Activated naive CD4-positive, alpha-beta T cell treated with anti-CD3 and anti-CD28 coated beads, Interleukin-2, amount 50 U/mL, for 16 hours (primary cell): ENCODE measurements at places on chromosomes 5 and 9.

DNA sequence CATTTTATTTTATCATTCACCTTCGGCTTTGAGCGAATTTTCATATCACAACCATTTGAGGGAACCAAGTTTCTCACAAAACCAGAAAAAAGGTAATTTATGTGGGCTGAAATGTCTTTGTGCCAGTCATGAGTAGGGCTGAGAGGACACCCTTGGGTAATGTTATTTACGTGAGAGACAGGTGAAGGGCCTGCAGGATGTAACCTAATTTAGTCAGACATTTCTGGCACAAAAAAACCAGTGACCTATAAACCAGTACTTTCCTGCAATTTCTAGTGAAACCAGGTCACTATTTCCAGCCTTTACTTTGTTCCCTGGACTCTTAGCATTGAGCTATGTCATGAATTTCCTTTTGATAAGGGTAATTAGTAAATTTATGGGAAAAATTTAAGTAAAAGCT is 17.2 kb upstream of the CCDC112 start:
- no peak for DNase-seq

DNA sequence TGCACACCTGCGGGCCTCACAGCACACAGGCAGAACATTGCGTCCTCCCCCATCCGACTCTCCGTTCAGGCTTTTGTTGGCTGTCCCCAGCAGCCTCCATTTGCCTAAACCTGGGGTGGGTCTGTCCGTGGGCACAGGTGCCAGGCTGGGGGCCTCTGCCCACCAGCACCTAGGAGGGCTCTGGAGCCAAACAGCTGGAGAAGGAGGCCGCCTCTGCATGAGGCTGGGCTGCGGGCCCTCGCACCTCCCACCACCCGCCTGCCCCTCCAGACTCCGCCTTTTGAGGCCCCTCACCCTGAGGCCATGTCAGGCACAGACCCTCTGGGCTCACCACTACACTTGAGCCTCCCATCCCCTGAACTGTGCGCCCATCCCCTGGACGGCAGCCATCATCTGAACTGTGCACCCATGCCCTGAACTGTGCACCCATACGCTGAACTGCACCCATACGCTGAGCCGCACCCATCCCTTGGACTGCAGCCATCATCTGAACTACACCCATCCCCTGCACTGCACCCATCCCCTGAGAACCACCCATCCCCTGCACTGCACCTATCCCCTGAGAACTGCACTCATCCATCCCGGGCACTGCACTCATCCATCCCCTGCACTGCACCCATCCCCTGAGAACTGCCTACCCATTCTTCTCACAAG is 98.0 kb upstream of the OTULINL start:
- no peak for DNase-seq

GRCh38 chr5:37777432-37778130 is 62.3 kb downstream of the GDNF start:
- no peak for DNase-seq

DNA sequence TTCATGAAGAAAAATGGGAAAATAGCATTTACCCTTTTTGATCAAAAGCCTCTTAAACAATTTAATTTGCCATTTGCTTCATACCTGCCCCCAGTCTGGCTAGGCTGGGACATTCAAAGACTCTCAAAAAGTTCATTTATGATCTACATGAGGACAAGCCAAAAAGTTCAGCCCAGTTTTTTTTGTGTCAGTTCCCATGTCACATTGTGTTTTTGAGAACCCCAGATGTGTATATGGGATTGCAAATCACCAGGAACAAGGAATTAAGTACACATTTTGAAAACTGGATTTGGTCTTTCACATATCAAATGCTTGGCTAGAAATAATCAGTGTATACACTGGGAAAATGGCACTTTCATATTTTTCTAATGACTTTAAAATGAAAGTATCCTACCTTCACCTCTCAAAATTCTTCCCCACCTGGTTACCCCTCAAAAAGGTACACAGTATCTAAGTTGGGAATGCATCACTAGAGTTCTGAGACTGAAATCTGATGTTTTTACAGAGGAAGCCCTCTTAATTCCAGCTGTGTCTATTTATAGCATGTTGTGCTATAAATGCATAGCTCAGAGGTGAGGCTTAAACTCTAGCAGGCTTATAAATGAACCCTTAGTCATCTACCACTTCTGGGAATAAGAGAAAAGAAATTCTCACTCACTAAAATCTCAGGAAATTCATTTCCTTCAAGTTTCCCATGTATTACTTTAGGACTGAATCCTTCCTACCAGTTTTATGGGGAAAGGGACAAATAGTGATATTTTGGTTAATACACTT is 9.3 kb downstream of the STOM start:
- DNase-seq, result no peak

DNA sequence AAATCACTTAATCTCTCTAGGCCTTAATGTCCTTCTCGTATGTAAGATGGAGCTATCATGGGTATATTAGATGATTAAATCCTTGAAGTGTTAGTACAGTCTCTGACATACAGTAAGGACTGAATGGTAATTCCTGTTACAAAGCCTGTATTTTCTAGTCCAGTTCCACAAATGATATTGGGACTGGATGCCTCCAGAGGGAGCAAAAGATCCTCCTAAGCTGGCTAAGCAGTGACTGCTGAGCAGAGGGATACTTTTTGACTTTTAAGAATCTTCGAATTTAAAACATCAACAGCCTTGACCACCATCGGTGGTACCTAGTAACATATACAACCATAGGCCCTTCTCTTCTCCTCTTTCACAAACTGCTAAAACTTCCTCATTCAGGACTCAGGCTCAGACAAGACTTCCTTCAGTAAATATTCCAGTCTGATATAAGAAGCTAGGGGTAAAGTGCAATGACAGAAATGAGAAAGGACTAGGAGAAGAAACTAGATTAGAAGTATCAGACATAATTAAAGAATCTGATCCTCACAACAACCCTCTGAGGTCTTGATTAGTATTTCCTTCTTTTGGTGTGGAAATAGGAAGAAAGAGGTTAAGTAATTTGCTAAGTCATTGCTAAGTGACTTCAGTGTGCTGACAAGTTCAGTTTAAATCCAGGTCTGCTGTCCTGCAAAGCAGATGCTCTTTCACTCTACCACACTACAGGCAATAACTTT is 13.9 kb downstream of the PTAR1 start:
- no peak for DNase-seq

- no peak for DNase-seq
Observed at GRCh38 chr5:174900240-174900865, 176.0 kb downstream of the MSX2 start.

- DNase-seq, result no peak
Observed at GRCh38 chr9:14687042-14687719, 6.1 kb downstream of the ZDHHC21 start.

- peak; percentile 67 for DNase-seq
Observed at GRCh38 chr5:181246276-181247049, 2.8 kb upstream of the RACK1 start.

- no peak for DNase-seq
Observed at GRCh38 chr9:8809741-8810140, 1010.2 kb upstream of the DMAC1 start.

GRCh38 chr5:160621526-160621925 is 199.9 kb downstream of the PTTG1 start:
- DNase-seq, result no peak

- no peak for DNase-seq
Observed at GRCh38 chr9:132234535-132234934, 72.7 kb downstream of the NTNG2 start.

DNA sequence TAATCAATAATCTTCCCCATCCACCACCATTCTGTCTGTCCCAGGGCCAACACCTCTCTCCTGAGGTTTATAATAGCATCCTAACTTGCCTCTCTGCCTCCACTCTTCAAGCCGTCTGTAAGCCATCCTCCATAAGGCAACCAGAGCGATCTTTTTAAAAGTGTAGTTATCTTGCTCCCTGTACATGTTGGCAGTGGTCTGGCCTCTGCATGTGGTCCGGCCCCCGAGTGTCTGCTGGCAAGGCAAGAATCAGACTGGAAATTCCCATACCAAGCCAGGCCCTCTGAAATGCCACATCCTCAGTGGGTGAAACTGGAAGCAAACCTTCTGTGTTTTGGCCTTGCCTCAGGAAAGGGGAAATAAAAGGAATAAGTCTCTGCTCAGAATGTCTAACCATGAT is 17.0 kb downstream of the TTLL11 start:
- DNase-seq, result no peak

- no peak for DNase-seq
Observed at GRCh38 chr5:142437563-142437962, 112.7 kb upstream of the SPRY4 start.

DNA sequence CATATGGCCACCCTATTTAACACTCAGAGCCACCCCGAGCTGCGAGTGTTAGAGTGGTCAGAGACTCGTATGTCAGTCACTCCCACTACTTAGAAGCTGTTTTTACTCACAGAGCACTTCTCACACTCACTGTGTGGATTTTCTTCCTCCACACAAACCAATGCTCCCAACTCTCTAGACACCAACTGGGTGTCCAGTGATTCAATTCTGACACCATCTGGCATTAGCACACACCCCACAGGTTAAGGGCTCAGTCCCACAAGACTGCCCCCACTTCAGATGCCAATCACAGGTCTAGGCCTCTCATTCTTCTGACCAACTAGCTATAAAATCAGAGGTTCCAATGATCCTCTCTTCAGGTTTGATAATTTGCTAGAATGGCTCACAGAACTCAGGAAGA is 174.8 kb downstream of the FANCC start:
- no peak for DNase-seq

DNA sequence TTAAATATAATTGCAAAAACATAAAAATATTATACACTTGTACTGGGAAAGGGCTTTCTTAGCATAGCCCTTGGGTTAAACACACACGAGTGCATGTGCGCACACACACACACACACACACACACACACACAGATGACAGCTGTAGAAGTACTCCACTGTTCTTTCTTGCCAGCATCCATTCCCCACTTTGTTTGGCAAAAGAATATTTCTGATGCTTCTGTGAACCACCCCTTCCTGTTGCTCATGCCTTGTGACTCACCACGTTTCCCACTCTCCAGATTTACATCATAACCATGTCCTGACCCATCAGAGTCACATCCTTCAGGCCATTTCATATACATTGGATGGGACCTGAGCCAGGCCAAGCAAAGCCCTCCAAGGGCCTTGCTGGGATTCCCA is 280.1 kb downstream of the DNAH5 start:
- DNase-seq, result no peak

DNA sequence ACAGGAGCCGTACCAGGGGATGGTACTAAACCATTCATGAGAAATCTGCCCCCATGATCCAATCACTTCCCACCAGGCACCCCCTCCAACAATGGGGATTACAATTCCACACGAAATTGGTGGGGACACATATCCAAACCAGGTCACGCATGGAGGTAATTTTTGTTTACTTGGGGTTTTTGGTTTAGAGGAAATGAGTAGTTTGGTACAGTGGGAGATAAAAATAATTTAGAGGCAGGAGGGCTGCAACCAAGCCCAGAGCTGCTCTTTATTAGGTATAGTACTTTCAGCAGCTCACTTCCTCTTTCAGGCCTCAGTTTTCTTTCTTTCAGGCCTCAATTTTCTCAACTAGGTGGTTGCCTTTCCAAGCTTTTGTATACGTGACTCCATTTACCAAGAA is 23.2 kb downstream of the PRUNE2 start:
- no peak for DNase-seq

DNA sequence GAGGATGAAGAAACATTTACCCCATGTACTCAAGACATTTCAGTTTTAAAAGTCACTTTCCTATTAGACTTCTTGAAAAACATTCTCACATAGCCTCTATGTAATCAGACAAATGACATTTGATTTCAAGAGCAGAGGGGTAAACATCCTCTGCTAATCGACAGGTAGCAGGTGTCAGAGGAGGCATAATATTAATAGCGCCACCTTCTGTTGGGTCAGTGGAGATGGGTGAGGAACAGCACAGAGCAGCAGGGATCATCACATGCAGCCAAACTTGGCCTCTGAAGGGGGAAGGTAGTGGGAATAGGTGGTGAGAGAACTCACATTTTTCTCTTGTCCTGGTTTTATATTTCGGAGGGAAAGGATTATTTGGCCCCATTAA is 3.3 kb upstream of the LSM11 start:
- no peak for DNase-seq

GRCh38 chr9:120935383-120935857 is 8.8 kb upstream of the TRAF1 start:
- DNase-seq, result no peak

DNA sequence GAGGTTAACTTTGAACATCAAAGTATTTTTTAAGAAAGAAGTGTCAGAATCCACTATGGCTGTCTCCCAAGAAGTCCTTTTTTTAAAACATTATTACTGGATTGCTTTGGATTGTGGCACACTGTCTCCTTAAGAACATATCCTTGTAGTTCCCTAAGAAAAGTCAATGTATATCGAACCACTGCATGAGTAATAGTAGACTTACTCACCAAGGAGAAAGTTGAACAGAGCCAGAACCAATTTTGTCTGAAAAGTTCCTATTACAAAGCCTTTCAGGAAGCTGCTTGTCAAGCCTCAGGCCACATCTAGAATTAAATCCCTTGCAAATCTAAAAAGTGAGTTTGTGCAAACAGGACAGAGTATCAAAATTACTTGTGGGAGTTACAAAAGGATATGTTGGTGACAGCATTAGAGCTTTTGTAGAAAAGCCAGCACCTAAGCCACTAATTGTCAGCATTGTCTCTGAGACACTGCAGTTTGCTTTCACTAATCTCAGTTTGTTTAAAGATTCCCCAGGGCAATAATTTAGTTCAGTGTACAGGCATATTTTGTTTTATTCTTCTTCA is 195.4 kb downstream of the MPDZ start:
- DNase-seq, result no peak

DNA sequence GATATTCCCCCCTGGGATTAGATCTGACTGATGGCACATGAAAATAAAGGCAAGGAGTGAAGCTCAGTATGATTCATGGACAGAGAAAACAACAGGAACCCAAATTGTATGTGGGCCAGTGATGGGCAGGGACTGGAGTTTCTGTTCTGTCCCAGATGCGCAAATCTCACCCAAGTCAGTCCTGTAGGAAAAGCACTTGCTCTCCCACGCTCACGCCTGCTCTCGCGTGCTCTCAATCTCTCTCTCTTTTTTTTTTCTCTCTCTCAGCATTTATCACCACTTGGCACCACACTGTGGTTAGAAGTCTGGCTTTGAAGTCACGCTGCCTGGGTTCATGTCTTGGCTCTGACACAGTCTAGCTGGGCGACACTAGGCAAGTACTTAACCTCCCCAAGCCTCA is 106.5 kb upstream of the LRRTM2 start:
- no peak for DNase-seq

DNA sequence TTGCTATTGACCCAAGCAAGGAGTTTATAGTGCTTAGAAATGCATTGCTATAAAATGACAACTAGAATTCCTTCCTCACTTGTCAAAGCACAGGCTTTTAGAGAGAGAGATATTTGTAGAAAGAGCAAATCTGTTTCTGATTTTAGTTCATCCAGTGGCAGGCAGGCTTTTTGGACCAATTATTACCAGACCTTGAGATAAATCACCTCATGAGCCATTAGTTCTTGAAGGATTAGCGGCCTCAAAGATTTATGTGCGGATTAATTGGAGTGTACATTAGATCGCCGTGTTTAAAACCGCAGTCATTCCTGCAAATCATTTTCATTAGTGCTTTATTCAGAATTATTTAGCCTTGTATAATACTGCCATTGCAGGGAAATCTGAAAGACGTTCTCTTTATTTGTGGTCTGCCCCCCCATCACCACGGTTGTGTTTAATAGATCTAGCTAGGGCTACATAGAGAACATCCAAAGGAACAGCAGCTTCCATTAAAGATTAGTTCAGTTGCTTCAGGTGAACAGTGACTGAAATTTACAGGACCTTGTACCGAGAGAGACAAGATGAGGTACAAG is 28.8 kb upstream of the TJP2 start:
- no peak for DNase-seq

- no peak for DNase-seq
Observed at GRCh38 chr5:16090270-16090669, 89.3 kb downstream of the MARCHF11 start.
